Activated CD8-positive, alpha-beta memory T cell treated with anti-CD3 and anti-CD28 coated beads, Interleukin-2, amount 50 U/mL, for 4 hours (primary cell): ENCODE measurements at places on chromosomes 6 and 20.
A peak's percentile ranks its signal among the peaks of the same experiment; 100 is the strongest.

- DNase-seq, result no peak
These were observed 61.7 kb downstream of the METTL24 start for GRCh38 chr6:110296241-110297025.

DNA sequence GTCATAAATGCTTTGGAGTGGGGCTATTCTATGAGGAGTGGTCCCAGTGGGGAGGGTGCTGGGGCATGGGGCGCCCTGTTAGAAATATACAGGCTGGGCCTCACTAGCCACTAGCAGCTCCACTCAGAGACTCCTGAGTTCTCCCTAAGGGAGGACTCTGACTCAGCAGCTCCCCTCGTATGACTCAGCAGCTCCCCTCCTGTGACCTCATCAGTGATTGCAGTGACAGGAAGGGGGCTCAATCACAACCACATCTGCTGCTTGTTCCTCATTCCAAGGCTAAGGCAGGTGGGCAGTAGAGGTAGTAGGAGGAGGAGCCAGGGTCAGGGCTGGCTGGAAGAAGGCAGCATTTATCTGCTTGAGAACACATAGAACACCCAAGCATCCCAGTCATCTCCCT is 73.7 kb downstream of the PRND start:
- peak; percentile 41 for DNase-seq

DNA sequence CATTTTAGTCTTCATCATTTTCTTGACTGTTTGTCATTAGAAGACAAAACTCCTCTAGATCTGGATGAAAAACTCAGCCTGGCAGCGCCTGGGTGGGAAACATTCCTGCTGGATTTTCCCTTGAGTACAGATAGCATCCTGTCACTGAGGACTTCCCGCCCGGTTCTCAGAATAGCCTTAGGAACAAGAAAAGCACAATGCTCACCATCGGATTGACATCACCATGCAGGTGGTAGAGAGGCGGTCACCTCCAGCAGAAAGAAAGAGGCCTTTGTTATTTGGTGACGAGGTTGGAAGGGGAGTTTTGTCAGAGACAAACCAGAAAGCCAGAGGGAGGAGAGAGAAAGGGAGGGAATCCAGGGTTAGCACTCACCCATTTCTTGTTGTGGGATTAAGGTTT is 39.8 kb downstream of the KIF25 start:
- DNase-seq, result no peak

DNA sequence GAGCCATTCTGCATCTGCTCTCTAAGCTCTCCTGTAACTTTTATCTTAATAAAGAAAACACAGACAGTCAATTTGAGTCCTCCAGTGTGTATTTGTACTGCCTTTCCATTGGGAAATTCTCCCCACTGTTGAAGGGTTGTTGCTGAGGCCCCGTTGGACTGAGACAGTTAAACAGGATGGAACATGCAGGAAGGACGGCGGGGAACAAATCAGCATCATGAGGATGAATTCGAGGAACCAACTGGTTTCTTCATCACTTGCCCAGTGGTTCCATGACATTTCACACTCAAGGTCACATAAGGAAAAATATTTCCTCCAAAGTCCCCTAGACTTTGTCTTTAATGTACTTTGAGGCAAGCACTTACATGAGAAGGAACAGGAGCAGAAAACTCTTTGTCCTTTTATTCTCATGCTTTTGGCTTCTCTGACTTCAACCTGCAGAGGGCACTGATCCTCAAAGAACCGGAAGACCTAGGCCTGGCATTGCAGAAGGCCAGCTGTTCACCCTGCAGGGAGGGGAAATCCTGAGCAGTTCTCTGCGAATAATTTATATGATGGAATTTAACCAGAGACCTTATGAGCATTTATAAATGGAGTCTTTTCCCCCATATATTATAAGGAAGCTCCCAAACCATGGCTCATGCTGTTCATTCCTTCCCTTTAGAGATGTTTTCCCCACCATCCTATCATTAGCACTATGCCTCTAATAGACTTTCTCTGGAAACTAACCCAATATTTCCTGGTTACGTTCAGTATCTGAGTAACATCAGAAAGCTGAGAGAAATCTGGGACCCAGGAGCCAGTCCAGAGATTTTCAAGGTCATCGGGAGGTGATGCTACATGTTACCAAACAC is 55.2 kb upstream of the ADGRF1 start:
- peak; percentile 19 for DNase-seq

- no peak for DNase-seq
These were observed 25.9 kb downstream of the RNASET2 start for GRCh38 chr6:166930354-166930891.

GRCh38 chr20:30985386-30985785 is 272.1 kb upstream of the DEFB115 start:
- no peak for DNase-seq

DNA sequence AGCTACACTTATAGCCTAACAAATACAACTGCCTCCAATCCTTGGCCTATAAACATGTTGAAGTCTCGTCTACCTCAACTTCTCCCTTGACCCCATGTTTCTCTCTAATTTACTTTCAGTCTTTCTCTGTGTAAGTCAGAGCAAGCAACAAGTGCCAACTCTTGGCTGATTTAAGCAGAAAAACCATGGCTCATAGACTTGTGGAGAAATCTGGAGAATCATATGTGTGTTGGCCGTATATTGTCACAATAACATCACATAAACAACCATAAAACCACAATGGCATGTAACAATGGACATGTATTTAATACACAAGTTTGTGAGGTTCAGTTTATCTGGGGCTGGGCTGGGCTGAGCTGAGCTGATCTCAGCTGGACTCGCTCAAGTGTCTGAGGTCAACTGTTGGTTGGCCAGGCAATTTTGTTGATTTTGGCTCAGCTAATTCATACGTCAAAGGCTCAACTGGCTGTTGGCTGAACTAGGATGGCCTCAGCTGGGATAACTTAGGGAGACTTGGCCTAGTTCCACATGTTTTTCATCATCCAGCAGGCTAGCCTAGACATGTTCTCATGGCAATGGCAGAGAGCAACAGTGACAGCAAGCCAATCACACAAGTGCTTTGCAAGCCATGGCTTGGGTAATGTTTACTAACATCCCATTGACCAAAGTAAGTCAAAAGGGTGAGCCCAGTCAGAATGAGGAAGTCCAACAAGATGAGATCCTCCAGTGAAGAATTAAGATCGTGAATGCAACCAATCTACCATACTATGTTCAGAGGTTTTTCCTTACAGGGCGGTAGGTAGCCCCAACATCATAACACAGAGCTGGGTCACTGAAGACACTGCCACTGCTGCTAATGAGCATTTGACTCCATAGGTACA is 12.9 kb upstream of the TBC1D22B start:
- DNase-seq, result no peak

DNA sequence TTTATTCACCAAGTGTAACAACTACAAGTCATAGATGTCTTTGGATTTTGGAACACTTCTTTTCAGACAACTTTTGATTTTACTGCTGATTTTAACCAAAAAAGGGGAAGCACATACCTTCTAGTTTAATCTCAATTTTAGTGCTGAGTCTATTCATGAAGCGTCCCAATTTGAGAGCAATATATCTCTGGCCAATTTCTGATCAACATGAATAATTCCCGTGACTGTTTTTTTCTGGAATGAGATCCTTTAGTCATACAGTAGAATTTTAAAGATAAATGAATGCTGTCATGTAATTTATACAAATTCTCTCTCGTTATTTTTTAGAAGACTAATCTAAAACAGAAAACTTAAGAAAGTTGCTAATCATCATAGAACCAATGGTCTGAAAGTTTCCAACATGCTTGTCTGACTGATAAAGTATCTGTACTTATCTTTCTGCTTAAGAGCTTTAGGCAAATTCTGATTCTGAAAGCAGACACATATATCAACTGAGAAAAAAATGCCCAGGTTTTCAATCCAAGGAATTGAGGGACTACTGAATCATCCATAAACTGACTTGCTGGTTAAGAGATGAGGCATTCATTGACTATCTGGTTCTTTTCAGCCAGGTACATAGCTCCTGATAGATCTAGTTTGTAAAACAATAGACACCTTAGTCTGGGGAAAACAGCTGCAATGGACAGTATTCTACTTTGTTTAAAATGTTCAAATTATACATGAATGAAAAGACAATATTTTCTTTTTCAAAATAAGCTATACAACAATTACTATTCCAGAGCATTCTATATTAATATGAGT is 657.5 kb downstream of the RFPL4B start:
- DNase-seq, result no peak

DNA sequence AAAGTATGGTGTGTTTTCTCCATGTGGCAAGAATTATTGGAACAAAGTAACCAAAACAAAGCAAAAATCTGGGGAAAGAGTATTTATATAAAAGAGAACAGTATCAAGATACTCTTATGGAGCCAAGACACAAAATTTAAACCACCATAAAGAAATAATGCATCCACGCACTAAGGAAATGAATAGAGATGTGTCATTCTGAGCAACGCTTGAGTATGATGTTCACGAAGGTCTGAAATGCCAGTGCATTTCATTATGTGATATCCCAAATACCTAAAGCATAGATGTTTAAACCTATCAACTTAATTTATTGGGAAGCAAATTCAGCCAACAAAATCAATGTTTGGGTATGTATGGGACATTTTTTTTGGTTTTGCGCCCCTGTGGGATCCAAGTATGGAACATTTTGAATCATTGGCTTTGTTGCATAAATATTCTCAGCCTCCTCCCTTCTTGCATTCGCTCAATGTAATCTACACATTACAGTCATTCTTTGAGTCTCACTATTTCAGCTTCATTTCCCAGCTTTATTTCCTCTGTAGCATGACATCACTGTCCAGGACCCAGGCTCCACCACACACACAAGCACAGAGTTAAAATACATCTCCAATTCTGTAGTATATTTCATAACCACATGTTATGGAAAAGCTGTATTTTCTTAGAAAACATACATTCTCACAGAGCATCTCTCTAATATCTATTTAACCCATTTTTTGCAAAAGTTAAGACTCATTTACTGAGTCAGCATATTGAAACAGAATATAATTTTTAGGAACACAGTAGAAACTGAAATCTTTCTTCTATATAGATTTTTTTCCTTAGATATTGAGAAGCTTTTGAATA is 11.6 kb upstream of the MOXD1 start:
- DNase-seq, result no peak

- peak; percentile 35 for DNase-seq
These were observed 504 bp downstream of the SNTA1 start for GRCh38 chr20:33443006-33443511.

DNA sequence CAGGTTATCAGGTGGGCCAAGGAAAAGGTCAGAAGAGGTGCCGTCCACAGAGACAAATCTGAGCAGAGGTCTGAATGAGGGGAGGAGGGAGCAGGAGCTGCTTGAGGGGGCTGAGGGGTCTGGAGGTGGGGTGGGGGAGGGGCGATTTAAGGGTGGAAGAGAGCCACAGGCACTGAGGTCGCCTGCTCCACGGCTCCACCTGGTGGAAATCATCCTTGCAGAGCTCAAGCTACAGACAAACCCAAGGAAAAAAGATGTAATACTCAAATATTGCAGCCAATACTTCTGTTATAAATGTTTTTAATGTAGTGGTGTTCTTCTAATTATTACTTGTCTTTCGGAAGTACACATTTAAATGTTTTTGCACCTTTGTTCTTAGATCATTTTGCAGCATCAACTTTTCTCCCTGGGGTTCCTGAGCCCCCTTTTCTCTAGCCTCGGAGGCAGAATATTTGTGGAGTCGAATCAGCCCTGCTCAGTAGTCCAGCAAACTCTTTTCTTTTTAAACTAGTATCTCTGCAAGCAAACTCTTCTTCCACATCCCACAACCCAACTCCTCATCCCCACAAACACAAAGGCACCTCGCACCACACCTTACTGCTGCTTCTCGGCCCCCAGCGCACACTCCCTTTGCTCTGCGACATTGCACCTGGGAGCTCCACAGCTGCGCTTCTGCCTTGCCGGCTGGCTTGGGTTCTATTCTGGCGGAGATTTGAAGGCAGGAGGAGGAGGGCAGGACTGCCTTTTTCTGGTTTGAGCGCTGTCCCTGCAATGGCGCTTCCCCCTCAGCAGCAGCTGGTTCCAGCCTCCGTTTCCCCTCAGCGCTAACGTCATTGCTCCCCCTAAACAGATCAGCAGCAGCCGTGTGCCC is 51.0 kb upstream of the TFAP2A start:
- no peak for DNase-seq

DNA sequence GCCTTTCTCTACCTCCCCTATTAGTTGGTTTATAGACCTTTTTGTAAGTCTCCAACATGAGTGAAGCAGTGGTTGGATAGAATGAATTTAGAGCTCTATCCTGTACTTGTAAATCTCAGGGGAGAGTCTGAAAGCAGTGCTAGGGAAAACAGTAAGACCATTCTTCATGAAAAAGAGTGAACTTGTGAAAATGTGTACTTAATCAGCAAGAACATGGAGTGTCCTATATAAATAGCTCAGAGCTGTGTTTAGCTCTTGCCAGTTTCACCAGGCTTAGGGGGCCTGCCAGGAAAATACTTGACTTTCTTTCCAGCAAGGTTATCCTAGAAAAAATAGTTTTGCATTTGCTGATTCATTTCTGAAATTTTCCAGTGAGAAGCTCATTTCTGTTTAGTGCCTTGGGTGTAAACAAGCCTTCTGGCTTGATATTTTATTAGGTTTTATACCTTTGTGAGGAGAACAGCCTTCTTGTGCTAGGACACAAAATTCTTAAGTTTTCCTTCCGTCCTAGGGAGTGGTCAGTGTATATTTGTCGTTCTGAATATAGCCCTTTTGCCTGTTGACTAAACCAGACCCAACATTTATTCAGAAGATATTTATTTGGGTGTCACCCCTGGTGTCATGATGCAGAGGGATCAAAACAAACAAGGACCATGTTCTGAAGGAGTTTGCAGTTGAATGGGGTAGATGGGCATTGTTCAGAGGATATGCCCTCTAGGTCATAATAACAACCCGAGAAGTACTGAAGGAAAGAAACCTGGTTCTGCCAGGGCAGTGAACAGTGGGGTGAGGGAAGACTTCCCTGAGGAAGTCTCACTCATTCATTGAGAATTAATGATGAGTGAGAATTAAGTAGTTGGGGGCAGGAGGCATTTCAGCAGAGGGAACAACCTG is 7.6 kb downstream of the ARFGEF2 start:
- no peak for DNase-seq

GRCh38 chr20:51350941-51351631 is 191.4 kb downstream of the NFATC2 start:
- DNase-seq, result no peak

GRCh38 chr20:48772183-48772976 is 55.4 kb downstream of the PREX1 start:
- no peak for DNase-seq

GRCh38 chr6:142783499-142783898 is 161.5 kb downstream of the HIVEP2 start:
- DNase-seq, result no peak

DNA sequence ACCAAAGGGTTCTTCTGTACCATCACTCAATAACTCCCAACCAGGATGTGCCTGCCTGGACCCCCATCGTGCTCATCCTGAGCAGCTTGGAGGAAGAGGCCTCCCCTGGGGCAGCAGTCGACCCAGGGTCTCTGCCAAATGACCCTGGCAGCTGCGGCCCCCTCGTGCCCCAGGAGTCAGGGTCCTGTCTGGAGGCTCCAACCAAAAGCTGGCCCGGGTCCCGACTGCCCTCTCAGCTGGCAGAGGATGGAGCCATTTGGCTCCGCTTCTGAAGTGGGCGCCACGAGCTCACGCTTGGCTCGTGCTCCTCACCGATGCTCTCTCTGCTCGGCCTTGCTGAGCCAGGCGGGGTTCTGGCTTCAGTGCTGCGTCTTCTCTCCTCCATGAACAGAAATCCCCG is 56.8 kb downstream of the TFAP2C start:
- DNase-seq, result no peak

GRCh38 chr6:17842934-17843821 is 136.5 kb upstream of the NUP153 start:
- no peak for DNase-seq

GRCh38 chr6:26351544-26351953 is 13.4 kb upstream of the BTN3A2 start:
- DNase-seq, result no peak

- no peak for DNase-seq
These were observed 40.7 kb downstream of the KCNK5 start for GRCh38 chr6:39188571-39188970.

- no peak for DNase-seq
These were observed 22.4 kb upstream of the RBM24 start for GRCh38 chr6:17258749-17259148.
